ENCODE measurements at places on chromosomes 3 and 15. TPM values are rescaled to one million over a fixed set of nuclear protein-coding genes. Genes with fewer than 3 reads are reported as not detected.

C3orf20 gene
- total RNA-seq = not detected

SEMA6D gene
- 2.6 TPM for total RNA-seq

IL17RE gene
- total RNA-seq = 4.8 TPM

CD86 gene
- total RNA-seq = not detected

GRCh38 chr3:15623535-15624440 lies 22.2 kb downstream of the BTD start:
- no peak for DNase-seq

GRCh38 chr3:52502808-52503350 lies 7.7 kb downstream of the STAB1 start:
- DNase-seq = no peak

GRCh38 chr3:184489268-184489841 lies 72.2 kb upstream of the EPHB3 start:
- no peak for DNase-seq

DNA sequence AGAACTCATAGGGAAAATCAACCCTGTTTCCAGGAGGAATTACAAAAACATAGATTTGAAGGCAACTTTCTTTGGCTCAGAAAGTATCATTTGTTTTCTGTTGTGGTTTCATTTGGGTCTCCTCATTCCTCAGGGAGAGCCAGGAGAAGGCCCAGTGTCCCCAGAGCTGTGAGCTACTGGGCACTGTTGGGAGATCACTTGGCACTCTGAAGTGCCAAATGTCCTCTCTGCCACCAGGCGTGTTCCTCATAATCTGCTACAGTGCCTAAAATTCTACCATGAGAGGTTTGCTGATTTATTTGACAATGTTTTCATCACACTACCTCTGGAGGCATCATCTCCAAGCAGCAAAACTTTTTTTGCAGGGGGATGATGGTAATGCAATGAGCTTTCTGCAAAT lies 17.4 kb upstream of the TNFAIP8L3 start:
- DNase-seq = no peak

DNA sequence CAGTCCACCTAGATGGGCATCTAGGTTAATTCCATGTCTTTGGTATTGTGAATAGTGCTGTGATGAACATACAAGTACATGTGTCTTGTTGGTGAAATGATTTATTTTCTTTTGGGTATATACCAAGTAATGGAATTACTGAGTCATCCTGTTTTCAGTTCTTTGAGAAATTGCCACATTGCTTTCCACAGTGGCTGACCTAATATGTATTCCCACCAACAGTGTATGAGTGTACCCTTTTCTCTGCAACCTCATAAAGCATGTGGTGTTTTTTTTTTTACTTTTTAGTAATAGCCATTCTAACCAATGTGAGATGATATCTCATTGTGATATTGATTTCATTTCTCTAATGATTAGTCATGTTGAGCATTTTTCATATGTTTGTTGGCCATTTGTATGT lies 86.0 kb upstream of the NDN start:
- no peak for DNase-seq

DNA sequence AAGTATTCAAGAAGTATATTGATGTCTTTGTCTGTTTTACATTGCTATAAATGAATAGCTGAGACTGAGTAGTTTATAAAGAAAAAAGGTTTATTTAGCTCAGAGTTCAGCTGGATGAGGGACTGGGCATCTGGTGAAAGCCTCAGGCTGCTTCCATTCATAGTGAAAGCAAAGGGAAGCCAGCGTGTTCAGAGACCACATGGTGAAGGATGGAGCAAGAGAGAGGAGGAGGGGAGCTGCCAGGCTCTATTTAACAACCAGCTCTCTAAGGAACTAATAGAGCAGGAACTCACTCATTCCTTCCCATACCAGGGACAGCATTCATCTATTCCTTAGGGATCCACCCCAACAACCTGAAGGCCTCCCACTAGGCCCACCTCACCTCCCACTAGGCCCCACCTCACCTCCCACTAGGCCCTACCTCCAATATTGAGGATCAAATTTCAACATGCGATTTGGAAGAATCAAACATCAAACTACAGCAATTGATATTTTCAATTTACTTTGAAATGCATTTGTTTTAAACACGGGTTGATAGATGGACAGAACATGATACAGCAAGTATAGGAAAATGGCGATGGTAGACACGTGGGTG lies 167.5 kb upstream of the HES1 start:
- no peak for DNase-seq

GRCh38 chr3:2657971-2658370 lies 452.2 kb downstream of the IL5RA start:
- DNase-seq = no peak

DNA sequence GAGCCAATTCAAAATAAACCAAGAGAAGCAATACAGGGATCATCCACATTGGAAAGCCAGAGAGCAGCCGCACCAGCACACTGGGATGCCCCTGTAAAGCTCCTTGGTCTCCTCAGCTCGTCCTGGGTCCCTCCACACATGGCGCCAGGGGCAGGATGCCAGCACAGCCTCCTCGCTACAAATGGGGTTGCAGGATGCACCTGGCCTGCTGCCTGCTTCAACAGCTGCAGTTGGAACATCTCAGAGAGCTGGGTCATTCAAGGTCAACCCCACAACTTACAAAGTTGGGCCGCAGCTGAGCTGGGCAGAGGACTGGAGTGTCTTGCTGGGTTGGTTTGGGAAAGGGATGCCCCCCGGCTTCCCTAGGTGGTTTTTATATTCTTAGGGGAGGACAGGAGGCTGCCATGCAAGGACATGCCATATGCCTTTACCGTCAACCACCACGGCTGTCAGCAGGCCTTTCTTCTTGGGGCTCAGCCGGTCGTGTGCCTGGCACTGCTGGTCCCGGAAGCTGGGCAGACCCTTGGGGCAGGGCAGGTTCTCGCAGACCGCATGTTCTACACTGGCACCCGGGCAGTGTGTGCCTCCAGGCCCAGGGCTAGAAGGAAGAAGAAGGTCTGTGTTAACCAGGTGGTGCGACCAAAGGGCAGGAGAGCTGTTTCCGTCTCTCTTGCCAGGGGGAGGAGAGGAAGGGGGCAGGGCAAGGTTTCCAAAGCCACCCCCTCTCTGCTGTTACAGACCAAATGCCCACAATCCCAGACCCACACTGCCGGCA lies 225.2 kb downstream of the ADAMTS17 start:
- DNase-seq = no peak

DNA sequence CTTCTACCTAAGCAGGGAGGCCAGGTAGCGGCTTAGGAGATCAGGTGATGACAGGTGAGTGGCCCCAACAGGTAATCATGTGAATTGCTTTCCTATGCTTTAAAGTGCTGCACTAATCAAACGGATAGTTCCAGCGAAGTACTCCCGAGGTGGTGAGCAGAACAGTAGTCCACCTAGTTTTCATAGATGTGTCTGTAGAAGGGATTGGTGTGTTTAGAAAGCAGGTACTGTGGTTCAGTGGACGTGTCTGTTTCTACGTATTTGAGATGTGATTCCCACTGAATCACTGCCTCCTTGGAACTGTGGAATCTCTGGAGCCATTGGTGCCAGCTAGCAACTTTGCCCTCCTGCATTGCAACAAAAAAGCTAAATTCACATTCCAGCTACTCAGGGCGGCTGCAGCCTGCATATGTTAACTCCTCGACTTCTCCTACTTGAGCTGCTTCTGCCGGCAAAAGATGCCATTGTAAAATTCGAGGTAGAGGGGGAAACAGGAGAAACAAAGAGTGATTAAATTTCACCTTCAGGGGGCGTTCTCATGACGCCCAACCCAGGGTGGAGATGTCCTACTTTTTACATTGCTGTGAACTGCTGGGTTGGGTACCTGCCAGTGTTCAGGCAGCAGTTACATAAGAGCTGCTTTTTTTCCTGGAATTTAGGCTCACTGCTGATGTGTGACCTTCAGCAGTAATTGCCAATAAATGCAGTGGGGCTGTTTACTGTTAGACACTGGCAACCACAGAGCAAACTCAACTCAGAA lies 227.3 kb downstream of the ITPR1 start:
- DNase-seq = no peak

GRCh38 chr15:49320351-49320750 lies 102.7 kb upstream of the FGF7 start:
- no peak for DNase-seq

Data from epithelial cell of proximal tubule (primary cell).